ENCODE measurements at places on chromosomes 3 and 15.

- DNase-seq = no peak
Observed at GRCh38 chr3:128081226-128081625, 29.0 kb downstream of the SEC61A1 start.

DNA sequence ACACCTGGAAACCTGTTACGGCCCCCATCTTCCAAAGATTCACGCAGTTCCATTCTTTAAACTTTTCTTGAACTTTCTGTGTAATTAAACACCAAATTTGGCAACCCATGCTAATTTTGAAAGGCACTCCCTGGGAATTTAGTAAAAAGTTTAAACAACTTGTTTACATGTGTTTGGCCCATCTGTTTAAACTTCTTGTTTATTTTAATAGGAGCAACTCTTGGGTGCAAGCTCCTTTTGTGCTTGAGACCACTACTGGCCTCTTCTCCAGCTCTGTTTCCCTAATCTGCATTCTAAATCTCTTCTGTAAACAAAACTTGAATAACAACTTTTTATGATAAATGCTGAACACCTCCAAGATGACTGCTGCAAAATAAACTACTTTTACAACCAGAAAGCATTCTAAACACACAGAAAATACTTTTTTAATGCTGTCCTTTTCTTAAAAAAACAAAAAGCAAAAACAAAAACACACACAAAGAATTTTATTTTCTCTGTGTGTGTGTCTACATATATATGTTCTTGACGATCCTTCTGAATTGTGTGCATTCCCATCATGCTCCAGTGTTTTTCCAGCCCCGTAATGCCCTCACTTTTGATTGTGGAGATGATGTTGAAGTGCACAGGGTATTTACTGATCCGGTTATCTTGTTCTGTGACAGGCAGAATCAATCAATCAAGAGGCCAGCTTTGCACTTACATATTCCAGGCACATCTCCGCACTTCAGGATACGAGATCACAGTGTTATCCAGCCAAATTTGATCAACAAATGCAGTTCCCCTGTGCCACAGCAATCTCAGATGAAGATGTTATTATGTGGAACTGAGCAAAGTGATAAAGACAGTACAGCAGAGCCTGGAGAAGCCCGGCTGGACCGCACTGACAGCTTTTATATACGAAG, 416.9 kb downstream of the FOXP1 start:
- DNase-seq = no peak

GRCh38 chr3:105865016-105865623, 3.7 kb downstream of the CBLB start:
- no peak for DNase-seq

- no peak for DNase-seq
Observed at GRCh38 chr3:64097920-64098319, 74.6 kb upstream of the PSMD6 start.

- no peak for DNase-seq
Observed at GRCh38 chr3:67819447-67819846, 165.0 kb upstream of the SUCLG2 start.

DNA sequence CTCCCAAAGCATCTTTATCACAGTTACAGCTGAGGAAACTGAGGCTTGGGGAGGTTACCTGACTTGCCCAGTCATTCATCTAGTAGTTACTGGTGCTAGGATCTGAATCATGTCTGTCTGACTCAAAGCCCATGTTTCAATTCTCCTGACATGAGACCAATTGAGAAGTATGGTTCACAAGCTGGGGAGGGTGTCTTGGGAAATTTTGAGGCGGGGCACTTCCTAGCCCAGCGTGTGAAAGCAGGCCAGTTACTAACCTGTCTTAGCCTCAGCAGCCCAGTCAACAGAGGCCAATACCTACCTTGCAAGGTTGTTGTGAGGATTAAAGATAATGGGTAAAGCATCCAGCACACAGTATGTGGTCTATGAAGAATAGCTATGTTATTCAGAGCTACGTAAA, 37.0 kb downstream of the CLDN18 start:
- no peak for DNase-seq

GRCh38 chr3:32743934-32744333, 58.9 kb downstream of the CNOT10 start:
- no peak for DNase-seq

DNA sequence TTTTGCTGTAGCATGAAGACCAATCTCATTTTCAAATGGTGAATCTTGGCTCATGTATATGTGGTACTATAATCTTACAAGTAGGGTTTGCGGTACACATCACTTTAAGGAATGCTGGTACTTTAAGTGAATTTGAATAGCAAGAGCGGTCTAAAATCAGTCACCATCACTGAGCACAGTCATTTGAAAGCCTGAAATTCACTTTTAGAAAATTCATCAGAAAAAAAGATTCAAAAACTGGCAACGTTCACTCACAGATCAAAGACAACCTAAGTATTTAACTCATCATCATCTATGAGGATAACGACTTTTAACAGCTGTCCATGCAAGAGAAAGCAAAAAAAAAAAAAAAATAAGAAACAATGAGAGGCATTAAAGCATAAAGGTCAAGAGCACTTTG, 111.6 kb downstream of the FHIT start:
- no peak for DNase-seq

GRCh38 chr15:64683378-64683777, 92.0 kb downstream of the RBPMS2 start:
- DNase-seq = no peak
